ENCODE measurements at places on chromosomes 13 and 19. TPM values are rescaled to one million over a fixed set of nuclear protein-coding genes. Genes with fewer than 3 reads are reported as not detected.

- DNase-seq: no peak
Measured at GRCh38 chr19:39524495-39524894, 8.2 kb downstream of the EID2B start.

GRCh38 chr19:18915639-18916038, 3.5 kb downstream of the COPE start:
- DNase-seq: no peak

DNA sequence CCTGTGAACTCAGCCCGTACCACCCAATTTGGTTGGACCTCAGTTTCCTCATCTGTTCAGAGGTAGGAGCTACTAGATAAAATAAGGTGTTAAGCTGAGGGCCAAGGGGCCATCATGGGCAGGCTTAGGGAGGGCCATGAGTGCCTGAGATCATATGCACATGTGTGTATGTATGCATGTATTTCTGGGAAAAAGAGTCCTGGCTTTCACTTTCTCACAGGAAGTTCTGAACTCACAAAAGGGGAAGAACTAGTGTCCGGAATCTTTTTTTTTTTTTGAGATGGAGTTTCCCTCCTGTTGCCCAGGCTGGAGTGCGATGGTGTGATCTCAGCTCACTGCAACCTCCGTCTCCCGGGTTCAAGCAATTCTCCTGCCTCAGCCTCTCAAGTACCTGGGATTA, 18.9 kb downstream of the TGFB1 start:
- no peak for DNase-seq

DNA sequence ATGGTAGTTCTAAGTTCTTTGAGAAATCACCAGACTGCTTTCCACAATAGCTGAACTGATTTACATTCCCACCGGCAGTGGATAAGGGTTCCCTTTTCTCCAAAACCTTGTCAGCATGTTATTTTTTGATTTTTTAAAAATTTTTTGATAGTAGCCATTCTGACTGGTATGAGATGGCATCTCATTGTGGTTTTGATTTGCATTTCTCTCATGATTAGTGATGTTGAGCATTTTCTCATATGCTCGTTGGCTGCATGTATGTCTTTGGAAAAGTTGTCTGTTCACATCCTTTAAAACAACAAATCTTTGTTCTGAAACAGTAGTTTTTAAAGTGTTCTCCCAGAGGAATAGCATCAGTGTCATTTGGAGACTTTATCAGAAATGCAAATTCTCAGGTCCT, 77.5 kb upstream of the POMP start:
- DNase-seq: no peak

DNA sequence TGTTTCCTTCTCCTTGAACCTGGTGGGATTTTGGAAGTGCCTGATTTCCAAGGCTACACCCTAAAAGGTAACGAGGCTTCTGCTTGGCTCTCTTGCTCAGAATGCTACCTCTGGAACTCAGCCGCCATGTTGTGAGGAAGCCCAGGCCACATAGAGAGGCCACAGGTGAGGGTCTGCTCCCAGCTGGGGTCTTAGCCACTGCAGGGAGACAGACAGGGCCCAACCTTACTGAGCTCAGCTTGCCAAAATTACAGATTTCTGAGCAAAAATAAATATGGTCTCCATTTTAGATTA, 61.4 kb downstream of the GPR12 start:
- DNase-seq: no peak

DNA sequence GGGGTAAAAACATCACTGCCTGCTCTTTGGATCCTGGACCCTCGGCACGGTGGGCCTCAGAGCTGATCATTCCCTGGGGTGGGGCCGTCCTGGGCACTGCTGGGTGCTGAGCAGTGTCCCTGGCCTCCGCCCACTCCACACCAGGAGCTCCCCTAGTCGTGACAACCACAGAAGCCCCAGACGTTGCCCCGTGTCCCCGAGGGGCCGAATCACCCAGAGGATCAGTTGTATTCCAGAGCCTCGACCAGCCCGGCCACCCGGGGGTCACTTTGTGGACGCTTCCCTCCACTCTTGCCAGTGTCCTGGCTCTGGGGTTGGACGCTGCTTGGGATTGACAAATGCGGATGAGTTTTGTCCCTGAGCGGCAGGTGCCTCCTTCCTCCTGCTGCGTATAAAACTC, 10.2 kb downstream of the C2CD4C start:
- DNase-seq: no peak

- no peak for DNase-seq
Measured at GRCh38 chr13:45747071-45747470, 45.0 kb downstream of the CBY2 start.

DNA sequence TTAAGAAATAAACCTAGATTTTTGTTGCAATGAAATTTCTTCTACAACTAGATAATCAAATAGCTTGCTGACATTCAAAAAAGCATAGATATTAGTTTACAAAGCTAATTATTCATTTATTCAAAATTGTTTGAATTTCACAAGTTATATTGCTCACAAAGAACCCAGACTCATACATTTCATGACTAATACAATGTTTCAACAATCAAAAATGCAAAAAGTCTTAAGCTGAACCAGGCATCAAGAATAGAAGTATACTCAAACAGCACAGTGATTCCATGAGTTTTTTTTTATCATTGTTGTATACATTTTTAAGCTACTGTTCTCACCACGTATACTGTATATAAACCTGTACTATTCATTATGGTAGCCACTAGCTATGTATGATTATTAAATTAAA, 51.0 kb downstream of the DIAPH3 start:
- no peak for DNase-seq

DNA sequence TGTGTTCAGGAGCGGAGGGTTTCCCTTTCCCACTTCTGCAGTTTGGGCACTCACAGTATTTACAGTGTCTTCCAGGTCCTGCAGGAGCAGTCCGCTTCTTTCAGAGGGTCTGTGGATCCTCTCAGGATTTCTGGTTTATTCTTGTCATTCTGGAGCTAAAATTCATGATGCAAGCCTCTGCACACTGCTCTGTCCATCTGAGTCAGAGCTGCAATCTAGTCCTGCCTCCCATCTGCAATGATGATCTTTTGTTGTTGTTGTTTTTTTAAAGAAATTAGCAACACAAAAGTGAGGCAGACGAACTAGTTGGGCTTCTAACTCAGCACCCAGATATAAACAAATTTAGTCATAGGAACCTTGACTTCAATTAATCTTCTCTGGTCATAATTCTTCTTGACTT, 86.5 kb downstream of the DLEU7 start:
- DNase-seq: no peak

- no peak for DNase-seq
Measured at GRCh38 chr13:114069376-114070097, 62.9 kb downstream of the RASA3 start.

DNA sequence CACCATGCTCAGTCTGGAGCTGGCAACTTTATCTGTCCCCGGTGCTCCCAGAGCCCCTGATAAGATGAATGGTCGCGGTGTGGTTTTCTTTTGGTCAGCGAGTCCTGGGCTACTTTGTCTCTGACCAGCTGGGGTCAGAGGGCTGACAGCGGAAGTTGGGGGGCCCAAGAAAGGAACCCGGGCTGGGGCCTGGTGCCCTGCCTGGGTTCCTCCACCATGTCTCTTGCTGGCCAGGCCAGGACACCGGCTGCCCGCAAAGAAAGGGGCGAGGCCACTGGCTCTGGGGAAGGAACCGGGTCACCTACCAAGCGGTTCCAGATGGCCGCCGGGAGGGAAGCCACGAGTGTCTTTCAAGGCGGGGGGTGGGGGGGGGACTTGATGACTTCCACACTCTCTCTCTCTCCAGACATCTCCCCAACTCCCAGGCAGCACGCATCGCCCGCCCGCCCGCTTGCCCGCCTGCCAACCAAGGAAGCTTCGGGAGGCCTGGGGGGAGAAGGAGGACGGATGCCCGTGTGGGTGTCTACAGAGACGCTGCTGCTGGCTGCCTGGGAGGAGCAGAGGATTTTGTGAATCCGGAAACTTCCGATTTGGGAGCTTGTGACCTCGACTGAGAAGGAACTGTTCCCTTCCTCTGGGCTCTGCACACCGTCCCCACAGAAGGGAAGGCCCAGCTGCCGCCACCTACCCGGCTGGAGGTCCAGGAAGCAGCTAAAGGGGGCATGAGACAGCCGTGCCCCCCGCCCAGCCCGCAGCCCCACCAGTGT, 1.1 kb downstream of the PIP5K1C start:
- DNase-seq: no peak

- peak; percentile 11 for DNase-seq
Measured at GRCh38 chr13:82506805-82507414, 1375.4 kb downstream of the SLITRK1 start.

DNA sequence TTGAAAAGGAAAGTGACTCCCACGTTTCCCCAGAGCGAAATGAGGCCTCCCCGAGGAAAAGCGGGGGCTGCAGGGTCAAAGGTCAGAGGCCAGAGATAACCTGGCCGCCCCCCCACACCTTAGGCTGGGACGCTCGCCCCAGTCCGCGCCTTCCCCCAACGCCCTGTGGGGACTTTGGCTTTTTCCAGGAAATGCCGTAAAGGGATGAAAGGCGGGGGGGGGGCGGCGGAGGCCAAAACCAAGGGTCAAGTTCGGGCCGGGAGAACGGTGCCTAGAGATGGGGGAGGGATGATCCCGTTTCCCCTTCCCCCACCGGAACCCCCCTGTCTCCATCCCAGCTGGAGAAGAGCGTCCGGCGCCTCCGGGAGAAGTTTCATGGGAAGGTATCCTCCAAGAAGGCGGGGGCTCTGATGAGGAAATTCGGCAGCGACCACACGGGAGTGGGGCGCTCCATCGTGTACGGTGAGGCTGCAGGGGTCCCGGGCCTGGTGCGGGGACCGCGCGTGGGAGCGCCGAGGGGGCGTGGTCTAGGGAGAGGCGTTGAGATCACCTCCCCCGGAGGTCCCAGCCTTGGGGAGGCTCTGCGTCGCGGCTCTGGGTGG, 575 bp downstream of the SHFL start:
- DNase-seq: no peak

DNA sequence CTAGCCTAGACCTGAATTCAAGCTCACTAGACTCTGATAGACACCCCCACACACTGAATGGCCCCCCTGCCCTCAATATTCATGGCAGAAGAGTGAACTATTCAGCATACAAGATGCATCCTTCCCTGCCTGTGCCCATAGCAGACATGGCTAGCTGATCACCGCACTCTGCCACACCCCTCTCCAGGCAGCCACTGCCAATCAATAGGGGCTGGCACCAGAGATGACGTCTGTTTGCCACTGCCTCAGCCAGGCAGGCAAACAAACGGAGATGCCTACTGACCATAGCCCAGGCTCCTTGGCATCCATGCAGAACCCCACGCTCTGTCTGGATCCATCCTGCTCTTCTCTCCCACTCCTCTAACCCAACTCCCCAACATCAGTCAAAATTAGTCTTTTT, 13.8 kb upstream of the NPAS1 start:
- no peak for DNase-seq

Gene STX10
- polyA plus RNA-seq: 47.0 TPM

Gene CLC
- 3.0 TPM for polyA plus RNA-seq

Gene TMEM238
- polyA plus RNA-seq: 0.32 TPM

Gene FCER2
- not detected for polyA plus RNA-seq

Gene CFAP97D2
- polyA plus RNA-seq: not detected

Gene ZNF471
- 39.1 TPM for polyA plus RNA-seq

Gene USHBP1
- polyA plus RNA-seq: 5.4 TPM

Data from left kidney (tissue), 8 donors.